ENCODE measurements at places on chromosomes 3 and 15. TPM values are rescaled to one million over a fixed set of nuclear protein-coding genes. Genes with fewer than 3 reads are reported as not detected.

GRCh38 chr3:169116056-169116693, 547.3 kb downstream of the MECOM start:
- no peak for DNase-seq

The EXD1 gene
- not detected for total RNA-seq

DNA sequence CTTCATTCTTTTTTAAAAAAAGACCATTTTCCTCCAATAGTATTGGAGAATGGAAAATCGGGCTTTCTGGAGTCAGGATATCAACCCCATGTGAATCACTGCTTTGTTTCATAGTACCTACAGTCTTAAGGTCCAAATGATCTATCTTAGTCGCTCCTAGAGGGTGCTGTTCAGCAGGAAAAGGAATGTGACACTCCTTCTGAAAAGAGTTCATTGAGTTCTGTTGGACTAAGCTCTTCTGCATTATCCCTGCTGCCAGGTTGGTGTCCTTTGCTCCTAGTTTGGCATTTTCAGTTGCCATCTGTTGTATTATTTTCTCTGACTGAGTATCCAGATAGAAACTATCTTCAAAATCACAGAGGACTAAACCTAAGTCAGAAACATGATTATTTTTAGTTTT, 57.2 kb downstream of the POLQ start:
- DNase-seq = no peak

The DNAH12 gene
- total RNA-seq = 0.03 TPM

DNA sequence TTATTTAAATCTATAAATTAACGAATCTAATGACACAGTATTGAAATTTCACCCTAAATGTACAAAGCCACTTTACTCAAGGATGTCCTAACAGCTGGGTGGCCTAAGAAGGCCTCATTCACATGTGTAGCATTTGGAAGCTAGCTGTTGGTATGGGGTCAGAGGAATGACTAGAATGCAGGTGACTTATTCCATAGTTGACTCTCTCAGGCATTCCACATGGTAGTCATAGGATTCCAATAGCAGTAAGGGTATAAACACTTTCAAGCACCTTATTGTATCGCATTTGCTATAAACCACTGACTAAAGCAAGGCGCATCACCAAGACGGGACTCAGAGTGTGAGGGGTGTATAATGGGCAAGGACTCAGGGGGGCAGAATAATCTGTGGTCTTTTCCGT, 294.8 kb upstream of the EPHA3 start:
- no peak for DNase-seq

DNA sequence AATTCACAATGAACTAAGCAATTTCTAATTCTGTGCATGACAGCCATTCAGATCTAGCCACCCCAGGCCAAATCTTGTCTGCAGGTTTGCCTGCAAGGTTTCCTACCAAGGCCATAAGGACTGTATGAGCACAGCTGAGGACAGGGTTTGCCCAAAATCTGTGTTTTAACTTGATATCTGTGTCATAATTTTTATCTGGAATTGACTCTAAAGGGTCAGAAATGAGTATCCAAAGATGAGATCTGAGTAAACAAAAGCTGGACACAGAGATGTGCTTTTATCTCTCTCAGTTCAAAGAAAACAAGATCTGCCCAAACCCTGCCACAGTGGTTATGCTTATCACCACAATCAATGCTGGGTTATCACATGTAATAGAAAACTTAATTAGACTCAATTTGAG, 154.6 kb upstream of the COL8A1 start:
- no peak for DNase-seq

- DNase-seq = no peak
Measured at GRCh38 chr15:70291305-70292075, 193.8 kb upstream of the TLE3 start.

- no peak for DNase-seq
Measured at GRCh38 chr3:72050048-72050632, 265.2 kb upstream of the PROK2 start.

The C3orf52 gene
- total RNA-seq = 1.5 TPM

DNA sequence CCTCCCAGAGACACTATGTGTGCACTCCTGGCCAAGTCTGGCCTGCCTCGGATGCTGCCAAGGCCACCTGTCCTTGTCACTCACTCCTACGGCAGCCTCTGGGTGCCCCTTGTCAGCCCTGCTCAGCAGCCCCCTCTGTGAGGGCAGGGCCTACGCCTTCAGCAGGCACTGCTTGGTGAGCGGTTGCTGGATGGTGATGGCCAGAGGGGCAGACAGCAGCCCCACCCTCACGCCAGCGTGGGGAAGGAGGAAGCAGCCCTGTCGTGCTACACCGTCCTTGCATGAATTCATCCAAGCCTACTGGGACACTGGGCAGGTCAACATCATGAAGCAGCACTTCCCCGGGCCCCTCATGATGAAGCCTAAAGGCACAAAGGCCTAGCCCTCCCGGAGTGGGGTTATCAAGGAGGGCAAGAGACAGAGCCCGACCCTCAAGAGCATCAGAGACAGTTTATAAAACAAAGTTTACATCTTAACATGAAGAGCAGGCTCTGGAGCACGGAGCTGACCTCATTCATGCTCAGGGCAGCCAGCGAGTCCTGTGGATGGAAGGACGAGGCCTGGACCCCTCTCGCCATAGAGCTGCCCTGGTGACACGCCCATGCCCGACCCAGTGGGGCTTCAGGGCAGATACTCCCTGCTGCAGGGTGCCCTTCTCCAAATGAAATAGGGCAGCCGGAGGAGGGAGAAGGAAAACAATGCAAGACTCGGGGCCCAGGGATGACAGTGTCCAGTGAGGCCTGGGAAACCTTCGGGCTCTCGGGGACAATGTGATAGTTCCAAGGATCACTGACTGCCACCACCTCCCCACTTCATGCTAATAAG, 25.3 kb downstream of the CHDH start:
- DNase-seq = no peak

The SPINK8 gene
- total RNA-seq = not detected

DNA sequence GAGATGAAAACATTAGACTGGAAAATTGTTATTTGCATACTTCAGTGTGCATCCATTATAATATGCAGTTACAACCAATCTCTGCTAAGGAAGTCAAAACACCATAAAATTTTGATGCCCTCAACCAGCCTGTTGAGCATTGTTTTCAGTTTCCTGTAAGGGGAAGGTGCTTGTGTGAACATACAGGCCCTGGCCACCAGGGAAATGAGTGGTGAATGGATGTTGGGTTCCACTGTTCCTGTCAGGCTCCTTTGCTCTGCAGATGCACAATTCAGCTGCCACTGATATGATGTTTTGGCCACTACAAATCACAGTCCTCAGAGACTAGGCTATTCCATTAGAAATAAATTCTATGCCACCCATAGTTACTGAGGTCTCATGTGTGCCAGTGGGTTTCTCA, 184.6 kb downstream of the SYNPR start:
- no peak for DNase-seq

GRCh38 chr3:127625821-127626220, 3.2 kb upstream of the PODXL2 start:
- no peak for DNase-seq

DNA sequence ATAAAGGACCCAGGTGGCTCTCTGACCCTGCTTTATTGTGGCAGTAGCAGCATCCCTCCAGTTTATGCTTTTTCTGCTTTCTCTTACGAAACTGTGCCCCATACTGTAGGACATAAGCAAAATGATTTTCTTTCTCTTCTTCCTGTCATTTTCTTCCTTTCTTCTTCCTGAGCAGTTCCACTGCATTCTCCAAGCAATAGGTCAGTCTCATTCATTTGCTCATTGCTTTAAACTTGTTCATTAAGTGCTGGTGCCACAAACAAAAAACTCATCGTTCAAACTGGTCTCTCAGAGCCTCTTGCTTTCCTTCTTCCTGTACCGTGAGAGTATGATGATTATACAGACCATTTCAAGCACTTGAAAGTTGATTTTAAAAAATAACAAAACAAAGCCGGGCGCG, 66.8 kb downstream of the PDE8A start:
- DNase-seq = no peak

The GOLGA6B gene
- total RNA-seq = not detected

DNA sequence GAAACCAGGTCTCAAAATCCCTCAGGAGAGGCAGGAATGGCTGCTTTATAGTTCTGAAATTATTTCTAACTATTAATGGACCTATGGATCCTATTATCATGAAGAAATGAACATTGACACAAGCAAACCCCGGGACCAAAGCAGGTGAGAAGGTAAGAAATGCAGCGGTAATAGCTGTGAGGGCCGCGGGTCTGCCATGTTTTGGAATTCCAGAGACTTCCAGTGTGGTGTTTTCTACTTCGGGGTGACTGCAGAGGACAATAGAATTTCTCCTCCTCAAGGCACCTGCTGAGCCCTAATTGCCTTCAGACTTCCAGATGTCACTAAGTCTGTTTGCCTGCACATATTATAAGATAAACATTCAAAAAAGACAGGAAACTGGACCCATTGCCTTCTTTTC, 437.4 kb downstream of the GABRG3 start:
- no peak for DNase-seq

DNA sequence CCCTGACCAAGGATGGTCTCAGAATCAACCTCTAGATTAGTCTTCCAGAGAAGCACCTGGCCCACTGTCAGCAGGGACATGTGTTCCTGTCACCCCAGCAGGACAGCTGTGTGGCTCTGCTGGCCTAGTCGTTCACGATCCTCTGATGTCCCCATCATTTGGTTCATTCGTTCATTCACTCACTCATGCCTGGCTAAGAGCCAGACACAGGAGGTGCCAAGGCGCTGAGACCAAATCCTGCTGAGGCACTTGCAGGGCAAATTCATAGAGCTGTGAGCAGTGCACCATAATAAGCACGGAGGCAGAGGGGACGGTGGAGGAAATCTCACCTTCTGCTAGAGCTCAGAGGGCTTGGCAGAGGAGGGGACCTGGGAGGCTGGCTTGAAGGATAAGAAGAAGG, 49.9 kb upstream of the FGD5 start:
- DNase-seq = no peak

GRCh38 chr3:58737644-58738043, 71.1 kb upstream of the FAM3D start:
- no peak for DNase-seq

The SLC12A8 gene
- 0.80 TPM for total RNA-seq

DNA sequence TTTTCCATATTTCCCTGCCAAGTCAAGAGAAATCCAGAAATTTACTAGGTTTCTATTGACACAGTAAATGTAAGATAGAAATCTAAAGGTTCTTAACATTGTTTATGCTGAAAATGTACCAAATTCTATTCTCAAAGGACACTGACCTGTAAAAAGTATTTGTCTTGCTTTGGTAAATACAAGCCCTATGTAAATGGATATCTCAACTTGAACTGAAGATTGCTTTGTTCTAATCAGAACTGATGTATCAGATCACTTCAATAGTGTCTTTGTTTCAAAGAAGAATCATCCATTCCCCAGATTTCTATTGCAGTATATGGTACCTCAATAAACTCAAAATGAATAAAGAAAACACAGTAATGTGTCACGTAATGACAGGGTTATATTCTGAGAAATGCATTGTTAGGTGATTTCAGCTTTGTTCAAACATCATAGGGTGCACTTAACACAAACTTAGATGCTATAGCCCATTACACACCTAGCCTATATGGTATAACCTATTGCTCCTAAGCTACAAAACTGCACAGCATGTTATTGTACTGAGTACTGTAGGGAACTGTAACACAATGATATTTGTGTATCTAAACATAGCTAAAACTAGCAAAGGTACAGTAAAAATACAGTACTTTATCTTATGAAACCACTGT, 143.5 kb upstream of the NECTIN3 start:
- DNase-seq = no peak

The TRAT1 gene
- total RNA-seq = 0.44 TPM

GRCh38 chr3:116001151-116001621, 377.9 kb downstream of the GAP43 start:
- no peak for DNase-seq

DNA sequence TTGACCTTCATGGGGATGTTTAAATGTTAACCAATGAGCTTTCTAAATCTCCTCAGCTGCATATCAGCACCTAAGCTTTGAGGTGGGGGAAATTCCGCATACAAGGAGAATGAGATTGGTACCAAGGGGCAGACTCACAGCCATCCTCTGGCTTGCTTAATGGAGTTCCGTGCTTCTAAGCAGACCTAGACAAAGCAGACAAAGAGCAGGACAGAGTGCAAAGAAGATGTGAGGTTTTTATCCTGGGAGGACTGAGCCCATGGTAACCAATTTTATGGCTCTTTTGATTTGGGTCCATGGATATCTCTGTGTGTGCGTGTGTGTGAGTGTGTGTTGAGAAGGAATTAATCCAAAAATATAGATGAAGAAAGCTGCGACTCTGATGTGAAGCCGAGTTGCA, 7.5 kb downstream of the TAFA4 start:
- DNase-seq = no peak

The RTP1 gene
- total RNA-seq = not detected

DNA sequence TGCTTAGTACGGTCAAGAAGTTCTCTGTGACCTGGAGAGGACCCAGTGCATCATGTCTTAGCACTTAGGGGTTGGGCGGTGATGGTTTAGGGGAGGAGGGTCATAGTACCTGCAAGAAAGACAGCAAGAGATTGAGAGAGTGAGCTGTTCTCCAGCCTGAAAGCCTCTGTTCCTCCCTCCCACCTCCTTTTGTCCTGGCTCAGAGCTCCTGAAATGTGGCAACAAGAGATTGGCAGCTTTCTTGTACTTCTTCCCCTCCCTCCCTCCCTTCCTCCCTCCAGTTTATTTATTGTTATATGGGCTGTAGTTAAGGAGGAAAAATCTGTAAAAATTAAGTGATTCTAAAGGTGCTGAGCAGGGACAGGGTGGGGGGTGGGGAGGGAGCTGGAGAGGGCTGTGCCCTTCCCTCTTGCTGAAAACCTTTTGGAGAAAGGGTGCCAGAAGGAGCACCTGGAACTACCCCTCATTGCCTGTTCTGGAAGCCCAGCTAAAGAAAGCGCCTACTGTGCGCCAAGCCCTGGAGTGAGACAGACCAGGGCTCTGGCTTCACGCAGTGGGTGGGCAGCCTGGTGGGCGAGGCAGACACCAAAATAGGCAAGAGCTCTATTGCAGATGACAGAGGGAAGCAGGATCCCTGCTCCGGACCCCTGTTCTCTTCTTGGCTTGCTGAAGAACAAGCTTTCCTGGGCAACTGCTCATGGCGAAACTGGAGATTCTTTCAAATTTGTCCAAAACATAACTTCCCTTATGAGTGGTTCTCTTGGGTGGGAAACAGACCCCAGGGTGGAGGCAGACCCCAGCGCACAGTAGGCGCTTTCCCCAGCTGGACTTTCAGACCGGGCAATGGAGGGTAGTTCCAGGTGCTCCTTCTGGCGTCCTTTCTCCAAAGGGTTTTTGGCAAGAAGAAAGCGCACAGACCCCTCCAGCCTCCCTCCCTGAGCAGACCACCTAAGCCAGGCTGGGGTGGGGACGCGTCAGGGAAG, 35.6 kb downstream of the LINGO1 start:
- DNase-seq = no peak

The TERC gene
- total RNA-seq = 7.2 TPM

DNA sequence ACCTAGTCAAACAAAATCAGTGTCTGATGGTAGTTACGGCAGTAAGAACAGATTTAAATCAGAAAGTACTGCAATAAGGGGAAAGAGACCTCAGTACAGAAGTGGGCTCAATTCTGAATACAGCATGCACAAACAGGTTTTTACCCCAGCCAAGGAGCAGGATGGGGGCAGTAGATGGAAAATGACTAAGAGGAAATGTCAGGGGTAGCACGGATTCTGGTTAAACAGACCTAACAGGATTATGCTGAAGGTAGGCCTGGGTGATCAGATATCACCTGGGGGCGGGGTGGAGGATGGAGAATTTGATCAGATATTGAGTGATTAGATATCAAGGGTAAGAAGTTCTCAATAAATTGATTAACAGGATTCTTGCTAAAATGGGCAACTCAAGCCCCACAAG, 19.0 kb downstream of the MESD start:
- DNase-seq = no peak

The PIERCE2 gene
- 1.2 TPM for total RNA-seq

The ALS2CL gene
- 23.8 TPM for total RNA-seq

The HES1 gene
- 60.5 TPM for total RNA-seq

GRCh38 chr3:143727391-143727790, 120.9 kb downstream of the SLC9A9 start:
- DNase-seq = no peak

Data from left cardiac atrium (tissue), 4 donors.